Stimulated activated CD8-positive, alpha-beta memory T cell treated with anti-CD3 and anti-CD28 coated beads, Interleukin-4, amount 100 ng/mL, for 48 hours (primary cell): ENCODE measurements at places on chromosomes 12 and 14.

DNA sequence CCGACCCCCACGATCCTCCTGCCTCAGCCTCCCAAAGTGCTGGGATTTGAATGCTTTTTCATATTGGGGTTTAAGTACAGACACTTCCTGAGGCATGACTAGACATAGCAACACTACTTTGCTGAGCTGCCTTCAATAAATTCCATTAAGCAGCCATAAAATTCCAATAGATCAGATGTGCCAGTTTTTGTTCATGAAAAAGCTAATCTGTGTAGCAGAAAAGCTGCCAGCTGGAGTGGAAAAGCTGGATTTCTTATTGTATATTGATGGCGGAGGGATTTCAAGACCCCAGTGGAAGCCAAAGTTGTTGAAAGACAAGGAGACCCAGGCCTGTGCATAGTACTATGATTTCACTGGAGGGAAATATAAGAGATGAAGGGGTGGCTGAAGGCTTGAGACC is 209.0 kb upstream of the NUDT4 start:
- no peak for DNase-seq

DNA sequence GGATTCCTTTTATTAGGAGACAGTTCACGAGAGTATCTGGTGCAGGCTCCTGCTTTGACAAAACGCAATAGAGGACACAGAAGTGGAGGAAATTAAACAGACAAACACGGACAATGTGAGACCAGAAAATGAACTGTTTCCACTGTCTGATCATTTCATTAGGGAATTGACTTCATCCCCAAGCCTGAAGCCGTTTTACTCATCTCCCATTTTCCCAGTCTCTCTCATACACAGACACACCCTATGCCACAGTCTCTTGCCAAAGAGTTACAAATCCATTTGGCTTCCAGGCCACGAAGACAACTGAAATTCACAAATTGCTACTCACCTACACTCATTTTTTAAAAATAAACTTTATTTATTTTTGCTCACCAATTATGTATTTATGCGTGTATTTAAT is 1087.8 kb upstream of the TMEM132C start:
- DNase-seq, result no peak

GRCh38 chr14:56087671-56088471 is 30.3 kb upstream of the PELI2 start:
- no peak for DNase-seq

- peak; percentile 21 for DNase-seq
Measured at GRCh38 chr14:99730876-99731546, 46.9 kb downstream of the CYP46A1 start.

DNA sequence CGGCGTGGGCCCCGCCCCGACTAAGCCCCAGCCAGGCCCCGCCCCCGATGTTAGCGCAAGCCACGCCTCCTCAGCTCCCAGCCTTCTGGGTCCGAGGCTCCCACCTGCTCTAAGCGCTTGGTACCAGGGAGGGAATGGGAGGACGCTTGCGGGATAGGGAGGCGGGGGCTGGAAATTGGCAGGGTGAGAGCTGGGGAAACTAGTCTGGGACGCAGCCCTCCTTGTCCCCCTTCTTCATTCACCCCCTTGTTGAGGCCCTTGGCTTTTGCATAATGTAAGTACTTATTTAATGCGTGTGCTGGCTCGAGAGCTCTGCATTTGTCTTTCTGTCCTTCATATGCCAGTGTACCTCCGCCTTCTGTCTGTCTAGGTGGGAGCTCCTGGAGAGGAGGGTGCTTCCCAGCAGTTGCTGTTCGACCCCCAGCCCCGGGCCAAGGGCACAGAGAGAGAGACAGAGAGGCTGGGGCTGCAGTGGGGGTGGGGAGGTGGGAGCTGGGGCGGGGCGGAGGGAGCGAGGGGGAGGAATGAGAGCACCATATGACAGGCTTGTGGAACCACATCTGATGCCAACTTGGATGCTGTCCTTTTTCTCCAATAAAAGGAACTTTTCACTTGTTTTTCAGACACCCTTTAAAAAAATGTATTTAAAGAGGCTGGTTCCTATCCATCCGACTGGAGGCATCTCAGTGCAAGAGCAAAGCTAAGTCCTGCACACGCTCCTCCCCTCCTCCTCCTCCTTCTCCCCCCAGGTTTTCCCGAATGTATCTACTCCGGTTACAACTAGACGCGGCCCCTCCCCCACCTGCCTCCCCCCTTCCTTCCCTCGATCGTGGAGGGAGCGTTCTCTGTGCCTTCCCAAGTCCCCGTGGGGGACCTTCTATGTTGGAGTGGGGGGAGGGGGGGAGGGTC is 25.6 kb upstream of the MAP1LC3B2 start:
- DNase-seq, result peak; percentile 89

- no peak for DNase-seq
Measured at GRCh38 chr14:99590746-99591555, 13.1 kb downstream of the CCDC85C start.

- DNase-seq, result no peak
Measured at GRCh38 chr14:63174760-63175191, 29.5 kb upstream of the RHOJ start.

GRCh38 chr12:57461276-57461916 is 1.8 kb downstream of the GLI1 start:
- peak; percentile 66 for DNase-seq

GRCh38 chr12:3647504-3647903 is 105.4 kb downstream of the CRACR2A start:
- DNase-seq, result no peak

GRCh38 chr12:26970136-26970535 is 31.9 kb downstream of the FGFR1OP2 start:
- DNase-seq, result no peak

DNA sequence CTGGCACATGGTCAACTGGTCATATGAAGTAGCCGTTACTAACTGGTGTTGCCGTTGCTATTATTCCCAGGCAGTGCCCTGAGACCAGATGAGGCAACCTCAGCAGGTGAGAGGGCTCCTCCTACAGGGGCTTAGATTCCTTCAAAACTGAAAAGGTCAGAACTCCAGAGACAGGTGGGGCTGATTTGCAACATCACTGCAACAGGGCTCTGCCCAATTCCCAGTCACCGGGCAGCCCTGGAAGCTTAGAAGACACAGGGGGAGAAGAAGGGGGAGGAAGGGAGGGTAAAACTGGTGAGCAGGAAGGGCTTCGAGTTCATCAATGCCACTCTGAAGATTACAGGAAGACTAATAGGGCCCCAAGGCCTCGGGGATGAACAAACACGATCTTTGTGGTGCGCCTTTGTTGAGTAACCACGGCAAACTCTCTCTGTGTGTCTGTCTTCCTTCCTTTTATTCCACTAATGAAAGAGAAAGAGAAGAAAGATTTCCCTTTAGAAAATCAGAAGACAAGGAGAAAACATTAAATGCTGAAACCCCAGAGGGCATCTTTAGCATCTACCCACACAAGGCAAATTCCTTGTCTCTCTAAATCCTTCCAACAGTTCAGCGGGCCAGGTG is 749.1 kb upstream of the TBX3 start:
- DNase-seq, result no peak

- no peak for DNase-seq
Measured at GRCh38 chr14:89013098-89013504, 188.7 kb downstream of the TTC8 start.

DNA sequence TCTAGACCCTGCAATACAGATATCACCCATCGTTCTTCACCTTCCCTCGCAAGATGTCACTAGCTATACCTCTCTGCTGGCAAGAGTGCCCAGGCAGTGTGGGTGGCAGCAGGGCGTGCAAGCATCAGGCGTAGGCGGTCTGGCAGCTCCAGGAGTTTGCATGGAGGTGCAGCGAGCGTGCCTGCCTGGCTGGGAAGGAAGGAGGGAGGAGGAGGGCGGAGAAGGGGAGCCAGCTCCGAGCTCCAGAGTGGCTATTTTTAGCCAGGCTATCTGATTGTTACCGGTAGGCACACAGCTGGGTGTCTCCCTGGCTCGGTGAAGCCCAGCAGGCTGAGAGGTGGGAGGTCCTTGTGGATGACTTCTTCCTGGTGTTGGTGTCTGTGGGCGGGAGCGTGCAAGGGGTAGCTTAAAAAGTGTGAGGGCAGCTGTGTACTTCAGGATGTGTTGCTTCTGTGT is 6.2 kb downstream of the FOXJ2 start:
- DNase-seq, result peak; percentile 46

- no peak for DNase-seq
Measured at GRCh38 chr12:131729254-131729955, 18.5 kb downstream of the SFSWAP start.

- DNase-seq, result no peak
Measured at GRCh38 chr14:75489480-75489837, 32.8 kb upstream of the BATF start.

- DNase-seq, result no peak
Measured at GRCh38 chr12:78406828-78407227, 457.7 kb upstream of the SYT1 start.

GRCh38 chr12:25194722-25195055 is 271 bp downstream of the DNAI7 start:
- DNase-seq, result no peak

- no peak for DNase-seq
Measured at GRCh38 chr12:43057566-43057965, 468.0 kb upstream of the PRICKLE1 start.

DNA sequence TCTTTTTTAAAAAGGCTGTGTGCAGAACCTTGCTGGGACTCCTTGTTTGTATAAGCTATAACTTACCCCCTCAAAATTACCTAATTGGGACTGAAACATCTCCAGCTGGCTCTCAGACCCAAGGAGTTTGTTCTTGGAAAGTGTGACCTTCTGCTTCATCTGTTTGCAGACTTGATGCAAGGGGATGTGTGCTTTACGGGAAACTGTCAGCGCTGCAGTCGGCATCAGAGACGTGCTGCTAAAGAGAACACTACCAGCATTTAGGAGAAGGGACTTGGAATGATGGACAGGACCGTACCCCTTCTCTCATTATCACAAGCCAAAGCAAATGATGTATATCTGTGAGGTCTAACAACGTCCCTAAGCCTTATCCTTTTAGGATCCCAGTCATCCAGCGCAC is 174.2 kb upstream of the PARP11 start:
- DNase-seq, result no peak

GRCh38 chr14:88463318-88463717 is 77.9 kb downstream of the SPATA7 start:
- DNase-seq, result no peak

DNA sequence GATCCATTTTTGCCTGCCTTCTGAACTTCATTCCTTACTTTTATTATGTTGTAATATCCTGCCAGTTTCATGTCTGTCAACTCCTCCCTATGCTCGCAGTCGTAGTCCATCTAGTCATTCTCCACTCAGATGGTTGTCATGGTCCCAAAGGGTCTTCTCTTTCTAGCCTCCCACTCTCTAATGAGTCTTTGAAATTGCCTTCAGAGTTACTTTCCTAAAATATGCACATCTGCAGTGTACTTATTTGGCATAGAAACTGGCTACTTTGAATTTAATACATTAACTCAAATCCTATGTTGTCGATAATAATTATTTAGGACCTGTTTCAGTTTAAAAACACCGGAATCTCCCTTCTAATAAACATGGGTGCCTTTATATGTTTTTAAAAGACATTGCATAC is 101.0 kb downstream of the PDE3A start:
- no peak for DNase-seq

GRCh38 chr12:75589801-75590200 is 78.4 kb upstream of the KRR1 start:
- no peak for DNase-seq

GRCh38 chr14:94485944-94486841 is 10.2 kb upstream of the SERPINA9 start:
- DNase-seq, result peak; percentile 71

DNA sequence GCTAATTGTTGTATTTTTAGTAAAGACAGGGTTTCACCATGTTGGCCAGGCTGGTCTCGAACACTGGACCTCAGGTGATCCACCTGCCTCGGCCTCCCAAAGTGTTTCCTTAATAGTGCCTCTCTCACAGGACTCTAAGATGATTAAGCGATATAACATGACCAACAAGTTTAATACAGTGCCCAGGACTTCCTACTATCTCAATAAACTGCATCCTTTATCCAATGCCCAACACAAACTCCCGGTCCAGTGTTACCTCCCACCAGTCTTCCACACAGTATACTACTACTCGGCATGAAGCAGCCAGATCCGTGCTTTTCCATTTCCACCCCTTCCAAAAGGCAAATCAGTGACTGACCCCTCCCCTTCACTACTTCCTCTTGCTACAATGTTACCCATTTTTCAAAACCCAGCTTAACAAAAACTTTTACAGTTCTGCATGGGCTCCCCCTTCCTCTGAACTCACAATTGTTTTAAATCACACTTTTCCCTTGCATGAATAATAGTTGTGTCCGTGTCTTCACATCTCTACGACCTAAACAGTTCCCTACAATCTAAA is 900 bp downstream of the NOP2 start:
- no peak for DNase-seq

DNA sequence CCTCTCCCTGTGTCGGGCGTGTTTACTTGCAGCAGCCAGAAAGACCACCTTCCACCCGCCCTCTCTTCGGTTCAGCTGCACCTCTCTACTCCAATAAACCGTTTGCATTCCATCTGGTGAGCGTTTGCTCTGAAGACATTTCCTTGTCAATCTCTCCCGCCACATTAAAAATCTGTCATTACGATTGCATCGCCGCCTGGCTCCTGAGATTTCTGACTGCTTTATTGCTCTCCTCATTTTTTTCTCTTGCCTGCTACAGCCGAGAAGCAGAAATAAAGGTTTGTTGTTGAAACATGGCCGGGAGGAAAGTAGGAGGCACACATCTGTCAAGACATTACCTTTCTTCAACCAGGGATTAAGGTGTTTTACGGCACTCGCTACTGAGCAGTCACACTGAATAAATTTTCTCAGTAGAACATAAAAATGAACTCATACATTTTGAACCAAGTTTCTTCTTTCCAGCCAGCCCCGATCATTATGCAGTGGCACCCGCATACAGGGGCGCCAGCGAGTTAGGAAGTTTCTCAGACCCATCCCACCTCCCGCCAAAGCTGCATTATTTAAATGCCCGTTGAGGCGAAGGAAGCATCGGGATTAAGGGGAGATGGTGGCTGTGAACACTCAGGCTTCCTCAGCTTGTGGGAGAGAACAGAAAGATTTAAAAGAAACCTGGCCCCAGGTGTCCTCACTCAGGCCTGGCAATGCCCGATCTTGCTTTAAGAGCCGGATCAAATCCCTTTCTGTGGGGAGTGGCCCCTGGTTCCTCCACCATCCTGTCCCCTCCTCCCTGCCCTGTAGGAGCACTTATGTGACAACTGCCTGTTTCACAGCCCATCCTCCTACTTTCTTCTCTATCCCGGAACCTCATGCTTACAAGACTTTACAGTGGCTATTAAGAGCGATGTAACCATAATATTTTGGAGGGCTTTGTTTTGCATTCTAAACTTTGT is 1108.9 kb downstream of the BCL11B start:
- no peak for DNase-seq

GRCh38 chr12:76375470-76375869 is 27.3 kb upstream of the BBS10 start:
- no peak for DNase-seq
